ENCODE measurements at places on chromosomes 11 and 22.

DNA sequence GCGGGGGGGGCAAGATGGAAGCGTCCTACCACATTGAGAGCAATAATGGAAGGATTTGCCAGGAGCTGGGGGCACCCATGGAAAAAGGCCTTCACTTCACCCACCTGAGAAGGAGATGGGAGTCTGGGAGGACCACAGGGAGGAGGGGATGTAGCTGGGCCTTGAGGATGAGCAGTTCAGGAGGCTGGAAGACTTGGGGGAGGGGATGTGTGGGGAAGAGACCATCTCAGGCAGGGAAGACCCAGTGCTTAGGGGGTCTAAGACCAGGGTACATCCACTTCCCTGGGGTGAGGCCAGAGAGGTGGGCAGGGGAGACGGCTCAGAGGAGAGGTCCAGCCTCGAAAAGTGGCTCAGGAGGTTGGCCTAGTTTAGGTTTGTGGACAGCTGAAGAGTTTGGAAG lies 71.3 kb upstream of the TCF20 start:
- DNase-seq, result no peak

- DNase-seq, result peak; percentile 70
Measured at GRCh38 chr22:48574776-48575617, 1252.7 kb downstream of the BRD1 start.

DNA sequence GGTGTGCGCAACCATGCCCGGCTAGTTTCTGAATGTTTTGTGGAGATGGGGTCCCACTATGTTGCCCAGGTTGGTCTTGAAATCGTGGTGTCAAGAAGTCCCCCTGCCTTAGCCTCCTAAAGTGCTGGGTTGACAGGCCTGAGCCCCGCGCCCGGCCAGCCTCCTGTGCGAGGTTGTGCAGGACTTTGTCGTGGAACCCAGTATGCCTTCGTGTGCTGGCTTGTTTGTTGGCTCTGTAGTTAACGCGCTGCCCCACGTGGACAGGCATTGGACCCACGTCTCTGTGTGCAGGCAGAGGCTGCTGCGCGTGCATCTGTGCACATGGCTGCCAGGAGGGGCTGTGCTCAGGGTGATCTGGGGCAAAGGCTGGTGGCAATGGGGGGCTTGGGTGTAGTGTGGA lies 33.9 kb upstream of the ZNF195 start:
- no peak for DNase-seq

DNA sequence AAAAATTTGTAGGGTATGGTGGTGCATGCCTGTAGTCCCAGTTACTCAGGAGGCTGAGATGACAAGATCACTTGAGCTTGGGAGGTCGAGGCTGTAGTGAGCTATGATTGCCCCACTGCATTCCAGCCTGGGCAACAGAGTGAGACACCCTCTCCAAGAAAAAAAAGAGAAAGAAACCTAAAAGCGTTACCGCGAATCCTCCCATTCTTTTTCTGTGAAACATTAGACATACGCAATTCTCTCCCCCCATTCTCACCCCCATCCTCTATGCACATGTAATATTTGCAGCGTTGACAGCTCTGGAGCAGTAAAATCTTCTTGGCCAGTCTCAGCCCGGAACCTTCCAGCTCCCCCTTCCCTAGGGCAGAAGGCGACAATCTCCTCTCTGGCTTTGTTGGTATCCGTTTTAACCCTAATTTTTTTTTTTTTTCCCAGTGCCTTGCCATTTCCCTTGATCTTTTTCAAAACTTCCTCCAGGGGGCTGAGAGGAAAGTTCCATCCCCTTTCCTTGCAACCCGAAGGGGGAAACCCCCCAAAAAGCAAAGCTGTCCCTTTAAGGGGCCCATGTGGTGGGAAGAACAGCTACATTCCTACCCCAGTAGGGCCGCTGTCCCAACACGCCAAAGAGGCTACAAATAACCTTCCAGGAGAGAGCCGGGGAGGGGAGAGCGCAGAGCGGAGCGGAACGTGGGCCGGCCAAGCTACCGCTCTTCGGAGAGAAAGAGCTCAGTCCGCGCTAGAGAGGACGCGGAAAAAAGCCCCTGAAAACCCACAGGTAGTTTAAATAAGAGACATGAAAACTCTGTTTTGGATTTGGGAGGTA lies 1.9 kb downstream of the LRP4 start:
- DNase-seq, result no peak

- DNase-seq, result no peak
Measured at GRCh38 chr11:114353443-114353842, 46.9 kb downstream of the C11orf71 start.

DNA sequence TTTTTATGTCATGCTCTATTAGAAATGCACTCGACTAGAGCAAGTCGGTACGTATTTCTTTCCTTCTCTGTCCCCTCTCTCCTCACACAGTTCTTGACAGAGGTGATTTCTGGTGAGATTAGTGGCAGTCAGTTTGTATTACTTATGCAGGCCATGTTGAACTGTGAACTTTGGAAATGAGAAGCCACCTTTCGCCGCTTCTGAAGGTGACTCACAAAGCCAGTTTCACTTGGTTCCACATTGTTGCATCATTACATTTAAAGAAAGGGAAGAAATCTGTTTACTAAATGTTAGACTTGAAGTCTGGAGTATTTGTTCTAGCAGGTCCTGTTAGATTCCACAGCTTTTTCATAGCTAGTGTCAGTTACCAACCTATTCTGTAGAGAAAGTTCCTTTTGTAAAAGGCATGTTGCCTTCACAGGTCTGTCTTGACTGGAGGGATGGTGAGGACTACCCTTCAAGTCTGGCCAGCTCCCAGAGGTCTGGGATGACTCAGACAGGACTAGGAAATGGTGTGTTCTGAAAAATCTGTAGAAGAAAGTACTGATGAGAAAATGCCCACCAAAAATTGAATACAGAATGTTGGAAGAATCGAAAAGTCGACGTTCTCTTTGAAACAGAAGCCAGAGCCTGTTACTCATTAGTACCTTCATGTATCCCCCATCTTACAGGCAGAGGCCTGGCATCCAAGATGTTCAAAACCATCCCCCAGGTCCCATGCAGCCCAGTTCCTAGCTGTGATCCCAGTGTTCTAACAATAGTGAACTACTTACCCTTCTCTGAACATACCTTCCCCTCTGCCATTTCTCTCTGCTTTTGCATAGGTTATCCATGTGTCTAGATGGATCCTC lies 181.4 kb downstream of the DBX1 start:
- no peak for DNase-seq

DNA sequence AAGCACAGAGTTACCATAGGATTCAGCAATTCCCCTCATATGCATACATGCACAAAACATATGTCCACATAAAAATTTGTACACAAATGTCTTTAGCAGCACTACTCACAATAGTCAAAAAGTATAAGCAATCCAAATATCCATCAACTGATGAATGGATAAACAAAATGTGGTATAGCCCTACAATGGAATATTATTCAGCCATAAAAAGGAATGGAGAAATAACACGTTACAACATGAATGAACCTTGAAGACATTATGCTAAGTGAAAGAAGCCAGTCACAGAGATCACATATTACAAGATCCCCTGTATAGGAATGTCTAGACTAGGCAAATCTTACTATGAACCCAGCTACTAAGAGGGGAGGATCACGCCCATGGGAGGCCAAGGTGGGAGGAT lies 7.2 kb downstream of the PRR14L start:
- no peak for DNase-seq

- DNase-seq, result no peak
Measured at GRCh38 chr11:44775985-44776446, 49.3 kb downstream of the TSPAN18 start.

DNA sequence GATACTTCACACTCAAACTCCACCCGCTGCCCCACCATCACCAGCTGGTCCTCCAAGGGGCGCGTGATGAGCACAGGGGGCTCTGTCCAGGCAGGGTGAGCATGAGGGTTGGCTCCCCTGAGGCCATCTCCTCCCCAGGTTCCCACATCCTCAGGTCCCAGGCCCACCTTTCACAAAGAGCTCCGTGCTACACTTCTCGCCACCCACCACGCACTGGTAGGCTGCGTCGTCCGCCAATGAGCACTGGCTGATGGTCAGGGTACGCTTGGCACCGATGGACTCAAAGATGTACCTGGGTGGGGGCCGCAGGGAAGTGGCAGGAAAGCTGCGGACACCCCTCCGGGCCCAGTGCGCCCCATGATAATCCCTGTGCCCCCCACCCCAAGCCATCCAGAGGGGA lies 9.6 kb downstream of the MYBPC3 start:
- DNase-seq, result no peak

DNA sequence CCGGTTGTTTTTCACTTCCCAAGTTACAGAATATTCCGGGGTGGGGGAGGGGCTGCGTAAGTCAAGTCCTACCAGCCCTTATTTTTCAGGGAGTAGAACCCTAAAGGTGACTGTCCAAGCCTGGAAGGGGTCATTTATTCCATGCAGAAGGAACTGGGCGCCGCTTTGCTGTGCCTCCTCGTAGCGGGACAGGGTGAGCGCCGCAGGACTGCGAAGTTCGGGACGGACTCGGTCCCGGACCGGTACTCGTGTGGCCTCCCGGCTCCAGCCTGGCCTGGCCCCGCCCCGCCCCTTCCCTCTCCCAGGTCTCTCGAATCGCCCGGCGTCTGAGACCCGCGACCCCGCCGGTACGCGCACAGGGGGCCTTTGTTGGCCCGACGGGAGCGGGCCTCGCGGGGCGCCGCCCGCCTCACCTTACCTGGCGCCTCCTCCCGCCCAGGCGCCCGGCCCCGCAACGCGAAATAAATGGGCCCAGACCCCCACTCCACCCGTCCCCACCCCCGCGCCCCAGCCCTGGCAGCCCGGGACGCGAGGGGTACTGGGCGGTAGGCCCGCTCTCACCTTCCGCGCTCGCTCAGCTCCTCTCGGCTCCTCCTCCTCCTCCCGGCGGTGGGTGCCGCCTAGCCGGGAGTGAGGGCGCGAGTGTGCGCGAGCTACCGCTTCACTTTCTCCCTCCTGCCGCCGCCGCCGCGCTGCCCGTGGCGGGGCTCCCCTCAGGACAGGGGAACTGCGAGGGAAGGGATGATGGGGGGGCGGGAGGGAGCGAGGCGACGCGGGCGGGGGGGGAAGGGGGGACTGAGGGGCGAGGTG lies 698 bp downstream of the PAK1 start:
- DNase-seq, result peak; percentile 68

DNA sequence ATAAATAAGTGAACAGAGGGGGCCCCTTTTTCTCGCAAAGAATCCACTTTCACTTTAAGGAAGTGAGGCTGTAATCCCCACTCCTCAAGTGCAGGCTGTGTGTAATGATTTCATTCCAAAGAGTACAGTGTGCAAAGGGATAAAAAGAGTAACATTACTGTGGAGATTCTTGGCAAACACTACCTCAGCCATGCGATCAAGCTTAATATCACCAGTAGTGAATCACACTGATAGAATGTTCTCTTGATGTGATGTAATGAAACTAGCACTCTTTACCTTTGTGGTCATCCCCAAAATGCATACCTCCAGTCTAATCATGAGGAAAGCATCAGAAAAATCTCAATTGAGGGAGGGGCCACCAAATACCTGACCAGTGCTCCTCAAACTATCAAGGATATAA lies 246.1 kb upstream of the CHORDC1 start:
- DNase-seq, result no peak

- DNase-seq, result no peak
Measured at GRCh38 chr11:117478926-117479325, 151.3 kb downstream of the CEP164 start.

- no peak for DNase-seq
Measured at GRCh38 chr11:102552447-102553194, 22.1 kb upstream of the MMP7 start.

- no peak for DNase-seq
Measured at GRCh38 chr11:57913715-57914704, 109.7 kb upstream of the OR9Q1 start.

- no peak for DNase-seq
Measured at GRCh38 chr22:36116127-36116526, 44.4 kb downstream of the APOL3 start.

- DNase-seq, result no peak
Measured at GRCh38 chr11:217704-218103, 10.2 kb downstream of the RIC8A start.

DNA sequence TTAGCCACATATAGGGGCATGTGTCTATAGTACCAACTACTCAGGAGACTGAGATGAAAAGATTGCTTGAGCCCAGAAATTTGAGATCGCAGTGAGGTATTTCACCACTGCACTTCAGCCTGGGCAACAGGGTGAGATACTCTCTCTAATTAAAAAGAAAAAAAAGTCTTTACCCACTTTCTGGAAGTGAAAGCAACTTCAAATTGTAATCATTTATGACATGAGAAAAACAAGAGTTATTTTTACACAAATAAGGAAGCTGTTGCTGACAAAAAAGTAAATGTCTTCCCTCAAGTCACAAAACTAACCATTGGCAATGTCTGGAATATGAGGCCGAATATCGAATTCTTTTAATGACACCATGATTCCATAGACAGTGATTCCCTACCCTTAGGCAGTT lies 71.4 kb downstream of the GLYATL1 start:
- DNase-seq, result no peak

- peak; percentile 16 for DNase-seq
Measured at GRCh38 chr11:84430661-84431060, 1144.5 kb upstream of the CCDC90B start.

GRCh38 chr11:102599642-102600261 lies 25.4 kb downstream of the MMP20 start:
- DNase-seq, result no peak

DNA sequence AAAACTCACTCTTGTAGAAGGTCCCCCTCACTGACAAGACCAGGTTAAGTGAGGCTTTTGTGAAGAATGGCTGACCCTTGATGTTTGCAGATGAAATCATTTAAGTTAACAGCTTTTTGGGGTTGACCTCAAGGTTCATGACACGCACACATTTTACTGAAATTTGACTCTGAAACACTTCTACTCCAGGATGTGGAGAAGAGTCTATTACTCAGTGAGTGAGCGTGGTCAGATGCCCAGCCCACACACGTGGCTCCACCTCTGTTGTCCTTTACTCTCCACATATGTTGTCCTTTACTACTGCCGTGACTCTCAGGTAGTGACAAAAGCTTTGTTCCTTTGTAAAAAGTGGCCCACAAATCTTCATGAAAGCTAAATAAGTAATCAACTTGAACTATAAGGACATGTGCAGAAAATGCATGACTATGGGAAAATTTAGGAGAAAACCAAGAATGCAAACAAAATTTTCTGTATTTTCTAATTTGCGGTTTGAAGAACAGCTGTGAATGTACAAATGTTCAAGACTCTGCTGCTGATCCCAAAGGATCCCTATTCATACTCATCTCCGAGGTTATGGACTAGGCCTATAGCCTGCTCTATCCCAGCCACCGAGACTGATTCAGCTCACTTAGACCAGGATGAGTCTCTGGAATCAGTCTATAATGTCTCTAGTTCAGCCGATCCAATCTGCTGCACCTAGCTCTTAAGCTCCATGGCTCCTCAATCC lies 22.4 kb downstream of the XRRA1 start:
- no peak for DNase-seq

Data from MM.1S (cell line).